Stimulated activated CD4-positive, alpha-beta T cell treated with anti-CD3 and anti-CD28 coated beads, Interleukin-1b, Interleukin-23, amount 100 ng/mL, for 1 hour (primary cell): ENCODE measurements at places on chromosomes 2 and 18.

- no peak for DNase-seq
Measured at GRCh38 chr2:85119900-85120299, 13.3 kb upstream of the TCF7L1 start.

DNA sequence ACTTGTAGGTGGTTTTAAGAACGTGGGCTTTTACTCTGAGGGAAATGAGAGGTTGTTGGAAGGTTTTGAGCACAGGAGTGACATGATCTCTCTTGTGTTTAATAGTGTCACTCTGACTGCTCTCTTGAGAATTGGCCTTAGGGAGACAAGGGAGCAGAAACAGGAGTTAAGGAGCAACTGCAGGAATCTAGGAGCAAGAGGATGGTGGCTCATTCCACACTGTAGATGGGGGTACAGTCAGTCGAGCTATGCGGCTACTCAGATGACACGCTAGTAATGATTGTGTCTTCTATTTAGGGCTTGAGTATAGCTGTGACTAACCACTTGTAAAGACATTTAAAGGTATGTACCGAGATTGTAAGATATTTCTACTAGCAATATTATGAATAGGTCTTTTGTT is 87.4 kb downstream of the RPRM start:
- no peak for DNase-seq

- DNase-seq, result no peak
Measured at GRCh38 chr18:13216711-13217465, 1.7 kb upstream of the LDLRAD4 start.

GRCh38 chr2:169065422-169065821 is 3.9 kb upstream of the DHRS9 start:
- no peak for DNase-seq

- DNase-seq, result no peak
Measured at GRCh38 chr2:212181646-212182045, 357.0 kb downstream of the ERBB4 start.

DNA sequence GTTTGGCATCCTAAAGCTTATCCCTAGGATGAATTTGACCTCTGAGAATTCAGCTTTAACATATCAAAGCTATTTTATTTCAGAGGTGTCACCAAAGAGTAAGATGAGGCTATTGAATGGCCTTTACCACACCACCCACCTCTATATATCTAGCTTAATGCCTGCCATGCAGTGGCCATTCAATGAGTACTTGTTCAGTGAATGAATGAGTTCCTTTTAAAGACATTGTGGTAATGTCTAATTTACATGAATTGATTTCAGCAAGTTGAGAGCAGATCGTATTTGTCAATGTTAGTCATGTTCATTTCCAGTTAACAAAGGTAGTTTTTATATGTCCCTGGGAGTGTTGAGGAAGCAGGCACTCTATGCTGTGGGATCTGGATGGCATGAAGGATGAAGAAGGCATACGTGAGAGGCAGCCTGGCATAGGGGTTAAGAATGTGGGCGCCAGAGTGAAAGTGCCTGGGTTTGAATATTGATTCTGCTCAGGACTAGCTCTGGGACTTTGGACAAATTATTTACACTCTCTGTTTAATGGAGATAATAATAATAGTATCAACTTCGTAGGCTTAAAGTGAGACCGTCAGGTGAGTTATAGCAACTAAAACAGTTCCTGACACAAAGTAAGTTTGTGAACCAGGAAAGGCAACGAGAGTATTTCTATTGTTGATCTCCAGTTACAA is 434.1 kb upstream of the CHST9 start:
- DNase-seq, result no peak

- no peak for DNase-seq
Measured at GRCh38 chr18:64717026-64717425, 568.1 kb upstream of the LINC00305 start.

GRCh38 chr2:131127076-131127475 is 21.9 kb downstream of the PLEKHB2 start:
- DNase-seq, result no peak

- no peak for DNase-seq
Measured at GRCh38 chr2:165911231-165911630, 42.3 kb downstream of the TTC21B start.

DNA sequence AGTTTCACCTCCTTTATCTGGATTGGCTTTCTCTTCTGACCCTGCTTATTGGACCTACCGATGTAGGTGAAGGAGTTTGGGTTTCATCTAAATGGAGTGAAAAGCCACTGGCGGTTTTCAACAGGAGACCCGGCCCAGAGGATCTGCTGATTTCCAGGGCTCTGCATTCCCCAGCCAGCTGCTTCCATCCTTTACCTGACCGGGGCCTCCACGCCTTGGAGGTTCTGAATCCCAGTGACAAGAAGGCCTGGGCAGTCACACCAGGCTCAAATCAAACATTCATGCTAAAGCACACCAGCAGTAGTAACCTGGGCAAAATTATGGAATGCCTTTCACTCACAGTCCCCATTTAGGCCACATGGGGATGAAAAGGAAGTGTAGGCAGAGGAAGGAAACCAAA is 30.0 kb upstream of the RTTN start:
- no peak for DNase-seq

DNA sequence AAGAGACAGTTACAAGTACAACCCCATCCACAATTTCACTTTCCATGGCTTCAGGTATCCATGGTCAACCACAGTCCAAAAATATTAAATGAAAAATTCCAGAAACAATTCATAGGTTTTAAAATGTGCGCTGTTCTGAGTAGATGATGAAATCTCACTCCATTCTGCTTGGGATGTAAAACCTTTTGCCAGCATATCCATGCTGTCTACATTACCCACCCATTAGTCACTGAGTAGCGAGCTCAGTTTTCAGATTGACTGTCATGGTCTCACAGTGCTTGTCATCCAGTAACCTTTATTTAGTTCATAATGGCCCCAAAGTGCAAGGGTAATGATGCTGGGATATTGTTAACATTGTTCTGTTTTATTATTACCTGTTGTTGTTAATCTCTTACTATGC is 40.5 kb downstream of the SMAD4 start:
- no peak for DNase-seq

- DNase-seq, result no peak
Measured at GRCh38 chr2:128290356-128290755, 28.3 kb downstream of the HS6ST1 start.

DNA sequence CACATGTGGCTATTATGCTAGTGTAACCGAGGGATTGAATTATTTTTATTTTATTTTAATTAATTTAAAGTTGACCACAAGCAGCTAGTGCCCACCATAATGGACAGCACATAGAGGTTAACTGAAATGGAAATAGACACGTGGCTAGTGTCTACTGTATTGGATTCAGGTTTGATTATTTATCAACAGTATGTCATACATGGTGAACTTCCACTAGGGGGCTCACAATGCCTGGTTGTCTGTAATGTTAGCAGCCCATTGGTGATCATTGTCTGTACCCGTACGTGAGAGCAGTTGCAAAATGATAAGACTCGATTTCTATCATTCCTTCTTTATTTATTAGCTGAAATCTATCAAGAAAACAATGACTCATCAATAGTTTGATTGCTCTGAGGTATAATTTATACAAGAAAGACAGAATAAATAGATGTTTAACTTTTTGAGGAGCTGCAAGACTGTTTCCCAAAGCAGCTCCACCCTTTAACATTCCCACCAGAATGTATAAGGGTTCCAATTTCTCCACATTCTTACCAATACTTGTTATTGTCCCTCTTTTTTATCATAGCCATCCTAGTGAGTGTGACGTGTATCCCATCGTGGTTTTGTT is 76.5 kb downstream of the CYBRD1 start:
- no peak for DNase-seq
